ENCODE measurements at places on chromosomes 5 and 9. TPM values are rescaled to one million over a fixed set of nuclear protein-coding genes. Genes with fewer than 3 reads are reported as not detected.

ZNF354C gene
- 1.3 TPM for total RNA-seq

DNA sequence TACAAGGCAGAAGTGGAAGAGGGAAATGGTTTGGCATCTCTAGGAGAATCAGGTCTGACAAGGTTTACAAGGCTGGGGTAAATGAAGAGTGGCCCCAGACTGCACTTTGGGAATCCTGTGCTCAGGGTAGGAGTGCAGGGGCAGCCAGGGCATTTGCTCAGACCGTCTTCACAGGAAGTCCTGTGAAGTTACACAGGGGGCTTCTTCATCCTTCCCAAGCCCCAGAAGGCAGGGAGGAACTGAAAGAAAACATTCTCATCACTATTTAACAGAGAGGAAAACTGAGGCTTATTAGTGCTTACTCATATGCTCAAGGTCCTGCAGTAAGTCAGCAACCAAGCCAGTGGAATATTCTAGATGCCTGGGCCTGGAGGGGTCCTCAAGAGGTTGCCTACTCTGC, 80.7 kb downstream of the NRG2 start:
- DNase-seq, result no peak

GRCh38 chr5:176740702-176741496, 69.5 kb upstream of the UNC5A start:
- no peak for DNase-seq

DNA sequence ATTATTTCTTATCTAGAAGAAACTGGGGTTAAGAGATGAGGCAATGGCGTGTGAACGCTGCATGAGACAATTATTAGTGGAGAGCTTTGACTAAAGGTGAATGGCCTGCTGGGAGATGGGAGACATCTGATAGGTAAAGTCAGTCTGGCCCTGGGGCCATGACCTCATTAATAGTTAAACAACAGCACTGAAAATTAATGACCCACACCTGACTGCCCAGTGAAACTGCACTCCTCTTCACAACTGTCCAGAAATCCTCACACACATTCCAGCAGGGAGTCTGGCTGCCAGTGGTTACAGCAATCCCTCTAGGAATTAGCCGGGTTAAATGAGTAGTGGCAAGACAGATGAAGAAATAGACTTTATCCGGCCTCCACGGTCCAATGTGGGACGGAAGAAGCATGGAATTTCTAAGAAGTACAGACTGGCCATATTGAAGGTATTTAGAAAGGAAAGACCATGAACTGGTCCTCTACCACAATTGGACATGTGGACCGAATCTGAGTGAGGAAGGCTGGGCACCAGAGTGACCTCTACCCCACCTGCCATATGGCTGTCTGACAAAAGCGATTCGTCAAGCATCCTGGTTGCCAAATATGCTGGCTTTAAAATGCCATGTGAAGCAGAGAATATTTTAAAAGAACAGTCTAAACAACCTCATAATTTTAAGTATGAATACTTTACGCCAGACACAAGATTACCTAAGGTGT, 138.4 kb downstream of the EFNA5 start:
- DNase-seq, result no peak

- no peak for DNase-seq
Observed at GRCh38 chr5:54611290-54611951, 93.9 kb downstream of the SNX18 start.
